ENCODE measurements at places on chromosomes 13 and 19.

GRCh38 chr19:41225238-41226052 lies 6.4 kb downstream of the AXL start:
- peak; percentile 99 for DNase-seq

GRCh38 chr19:15251749-15252397 lies 19.6 kb upstream of the EPHX3 start:
- DNase-seq = peak; percentile 98

GRCh38 chr19:38901683-38902082 lies 1.9 kb downstream of the NFKBIB start:
- no peak for DNase-seq

- DNase-seq = peak; percentile 6
Measured at GRCh38 chr19:37218592-37218935, 550 bp downstream of the ZNF383 start.

GRCh38 chr19:3146677-3147100 lies 10.9 kb downstream of the GNA15 start:
- DNase-seq = no peak

- peak; percentile 31 for DNase-seq
Measured at GRCh38 chr13:20412691-20413355, 112.8 kb downstream of the CRYL1 start.

- no peak for DNase-seq
Measured at GRCh38 chr19:4745986-4746385, 22.3 kb upstream of the DPP9 start.

- DNase-seq = peak; percentile 95
Measured at GRCh38 chr19:51703575-51704515, 10.7 kb downstream of the SPACA6 start.

DNA sequence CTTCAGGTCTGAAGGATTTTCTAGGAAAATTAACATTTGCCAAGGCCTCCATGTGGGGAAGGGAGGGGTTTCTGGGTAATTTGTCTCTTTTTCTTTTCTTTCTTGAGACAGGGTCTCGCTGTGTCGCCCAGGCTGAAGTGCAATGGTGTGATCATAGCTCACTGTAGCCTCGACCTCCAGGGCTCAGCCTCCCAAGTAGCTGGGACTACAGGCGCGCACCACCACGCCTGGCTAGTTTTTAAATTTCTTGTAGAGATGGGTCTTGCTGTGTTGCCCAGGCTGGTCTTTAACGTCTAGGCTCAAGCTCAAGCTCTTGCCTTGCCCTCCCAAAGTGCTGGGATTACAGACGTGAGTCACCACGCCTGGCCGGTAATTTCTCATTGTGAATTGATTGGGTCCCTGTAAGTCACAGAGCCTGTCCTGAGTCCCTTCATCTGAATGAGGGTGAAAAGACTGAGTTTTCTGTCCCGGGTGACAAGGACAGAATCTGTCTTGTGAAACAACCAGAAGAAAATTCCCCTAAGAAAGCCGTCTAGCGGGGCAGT lies 10.0 kb upstream of the SPC24 start:
- DNase-seq = peak; percentile 29
